Dermis blood vessel endothelial cell (primary cell): ENCODE measurements at places on chromosomes 7 and 10.

GRCh38 chr10:129096065-129096984, 370.7 kb upstream of the MGMT start:
- peak; percentile 63 for DNase-seq

- DNase-seq, result peak; percentile 62
Observed at GRCh38 chr7:104980440-104980839, 33.6 kb upstream of the KMT2E start.

- no peak for DNase-seq
Observed at GRCh38 chr7:53111031-53111430, 75.6 kb downstream of the POM121L12 start.

DNA sequence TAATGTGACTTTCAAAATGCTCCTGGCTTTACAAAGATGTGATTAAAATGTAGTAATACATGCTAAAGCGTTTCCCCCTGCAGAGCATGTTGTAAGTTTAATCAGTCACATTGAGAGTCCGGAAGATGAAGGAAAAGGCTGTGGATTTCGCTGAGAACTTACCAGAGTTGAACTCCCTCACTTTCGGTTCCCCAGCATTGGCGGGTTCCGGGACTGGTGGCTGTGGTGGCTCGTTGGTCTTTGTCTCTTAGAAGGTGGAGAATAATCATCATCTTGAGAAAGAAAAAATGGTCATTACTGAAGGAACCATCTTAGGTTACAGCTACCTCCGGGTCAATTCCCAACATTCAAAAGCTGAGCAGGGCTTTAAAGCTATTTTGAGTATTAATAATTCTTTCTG, 9.6 kb upstream of the NUPR2 start:
- no peak for DNase-seq

DNA sequence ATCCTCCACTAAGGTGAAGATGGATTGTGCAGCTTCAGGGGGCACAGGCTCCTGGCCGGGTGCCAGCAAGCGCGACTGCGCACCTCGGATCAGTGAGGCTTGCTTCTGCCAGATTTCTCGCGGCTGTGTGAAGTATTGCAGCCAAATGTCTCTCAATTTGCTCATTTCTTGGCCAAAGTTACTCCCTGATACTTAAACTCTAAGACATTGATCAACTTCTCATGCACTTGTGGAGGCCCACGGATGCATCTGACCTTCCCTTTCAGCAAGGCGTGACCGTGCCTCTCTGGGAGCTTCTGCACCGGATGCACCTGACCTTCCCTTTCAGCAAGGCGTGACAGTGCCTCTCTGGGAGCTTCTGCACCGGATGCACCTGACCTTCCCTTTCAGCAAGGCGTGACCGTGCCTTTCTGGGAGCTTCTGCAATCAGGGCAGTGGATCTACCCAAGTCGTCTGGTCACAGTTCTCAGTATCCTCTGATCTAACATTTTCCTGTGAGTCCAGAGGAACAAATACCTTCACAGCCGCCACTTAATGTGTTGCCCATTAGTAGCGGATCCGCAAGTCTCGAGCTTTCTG, 248.3 kb downstream of the ADARB2 start:
- DNase-seq, result no peak

- no peak for DNase-seq
Observed at GRCh38 chr10:1292611-1293031, 236.4 kb downstream of the WDR37 start.

DNA sequence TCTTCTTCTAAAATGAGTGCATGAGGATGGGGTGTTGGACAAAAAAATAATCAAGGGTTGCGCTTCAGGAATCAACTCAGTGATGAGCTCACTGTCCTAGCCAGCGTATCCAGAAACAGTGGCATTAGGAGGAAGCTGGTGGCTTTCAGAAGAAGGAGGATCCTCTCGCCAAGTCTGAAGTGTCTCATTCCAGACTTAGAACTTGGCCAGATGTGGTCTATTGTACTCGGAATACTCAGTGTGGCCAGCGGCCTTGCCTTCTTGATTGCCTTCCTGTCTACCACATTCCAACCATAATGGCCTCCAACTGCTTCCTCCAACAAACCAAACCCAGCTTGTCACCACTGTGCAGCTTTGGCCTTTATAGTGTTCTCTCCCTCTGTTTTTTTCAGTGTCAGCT, 732.4 kb downstream of the KCNMA1 start:
- no peak for DNase-seq

GRCh38 chr7:154912871-154913637, 89.9 kb downstream of the PAXIP1 start:
- DNase-seq, result no peak

DNA sequence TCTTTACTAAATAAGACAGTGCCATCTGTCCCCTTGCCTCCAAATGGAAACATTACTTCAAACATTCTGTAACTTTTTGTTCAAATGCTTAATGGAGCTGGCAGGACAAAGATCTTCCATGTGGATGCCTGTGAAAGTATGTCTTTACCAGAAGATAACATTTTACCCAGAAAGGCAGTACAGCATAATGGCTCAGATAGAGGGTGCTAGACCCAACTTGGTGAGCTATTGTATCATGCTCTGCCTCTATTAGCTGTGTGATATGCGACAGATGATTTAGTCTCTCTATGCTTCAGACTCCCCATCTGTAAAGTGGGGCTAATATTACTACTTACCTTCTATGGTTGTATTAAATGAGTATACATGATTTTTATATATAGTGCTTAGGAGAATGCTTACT, 8.8 kb upstream of the SMKR1 start:
- peak; percentile 16 for DNase-seq

DNA sequence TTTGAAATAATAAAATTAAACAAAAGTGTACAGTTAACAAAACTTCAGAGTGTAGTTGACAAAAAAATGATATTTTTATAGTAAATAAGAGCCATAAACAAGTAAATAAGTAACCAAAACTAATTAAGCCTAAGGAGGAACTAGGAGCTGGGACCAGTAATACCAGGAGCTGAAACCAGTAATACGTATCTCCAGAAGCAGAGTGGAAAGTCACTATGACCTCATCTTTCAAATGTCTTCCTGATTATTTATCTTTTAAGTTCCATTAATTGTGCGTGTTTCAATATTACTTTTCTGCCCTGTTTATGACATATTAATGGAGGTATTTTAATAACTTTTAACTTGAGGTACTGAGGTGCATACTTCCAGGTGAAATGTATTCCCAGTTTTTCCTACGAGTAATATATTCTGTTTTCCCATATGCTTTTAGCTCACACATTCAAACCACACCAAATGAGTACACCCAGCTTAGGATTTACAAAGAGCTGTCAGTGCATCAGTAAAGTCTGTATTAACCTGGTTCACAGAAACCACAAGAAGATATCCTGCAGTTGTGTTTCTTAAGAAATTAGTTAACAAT, 283.7 kb upstream of the HGF start:
- DNase-seq, result no peak

DNA sequence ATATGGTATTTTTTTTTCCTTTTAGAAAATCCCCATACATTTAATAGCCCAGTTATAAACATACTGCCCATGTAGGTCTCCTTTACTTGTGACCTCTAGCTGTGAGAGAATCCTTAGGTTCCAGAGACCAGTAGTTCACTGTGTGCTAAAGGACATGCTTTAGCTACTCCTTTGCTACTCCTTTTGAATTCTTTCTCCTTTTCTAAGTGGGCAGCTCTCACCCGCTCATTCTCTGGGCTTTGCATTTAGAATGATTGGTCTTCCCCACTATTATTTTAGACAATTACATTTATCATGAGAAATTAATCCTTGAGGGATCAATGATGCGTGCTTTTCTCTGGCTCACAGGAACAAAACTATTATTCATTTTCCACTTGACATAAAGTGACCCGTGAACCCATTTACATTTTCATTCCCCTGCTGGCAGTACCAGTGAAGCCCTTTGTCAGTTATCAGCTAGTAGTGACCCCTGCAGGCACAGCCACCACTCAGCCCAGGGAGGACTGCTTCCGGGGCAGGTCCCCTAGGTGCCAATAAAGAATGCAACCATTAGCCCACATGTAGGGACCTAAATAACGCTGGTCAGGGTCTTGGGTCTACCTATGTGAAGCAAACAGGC, 844.3 kb downstream of the CNTNAP2 start:
- no peak for DNase-seq

DNA sequence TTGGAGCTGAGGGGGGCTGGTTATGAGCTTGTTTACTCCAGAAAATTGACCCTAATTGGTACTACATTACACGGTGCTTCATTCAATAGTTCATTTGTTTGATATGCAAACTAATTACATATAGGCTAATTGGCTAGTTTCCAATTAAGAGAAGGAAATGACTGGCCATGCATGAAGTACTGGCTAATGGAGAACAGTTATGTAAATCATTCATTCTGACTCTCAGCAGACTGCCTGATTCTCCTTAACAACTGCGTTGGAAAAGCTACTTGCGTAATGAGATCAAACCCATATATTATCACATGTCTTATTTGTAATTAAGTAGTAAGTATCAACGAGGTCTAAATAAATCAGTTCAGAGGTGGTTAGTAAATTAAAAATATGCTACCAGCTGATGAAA, 81.8 kb upstream of the CTTNBP2 start:
- no peak for DNase-seq

- DNase-seq, result no peak
Observed at GRCh38 chr7:70005891-70006260, 407.6 kb downstream of the AUTS2 start.

DNA sequence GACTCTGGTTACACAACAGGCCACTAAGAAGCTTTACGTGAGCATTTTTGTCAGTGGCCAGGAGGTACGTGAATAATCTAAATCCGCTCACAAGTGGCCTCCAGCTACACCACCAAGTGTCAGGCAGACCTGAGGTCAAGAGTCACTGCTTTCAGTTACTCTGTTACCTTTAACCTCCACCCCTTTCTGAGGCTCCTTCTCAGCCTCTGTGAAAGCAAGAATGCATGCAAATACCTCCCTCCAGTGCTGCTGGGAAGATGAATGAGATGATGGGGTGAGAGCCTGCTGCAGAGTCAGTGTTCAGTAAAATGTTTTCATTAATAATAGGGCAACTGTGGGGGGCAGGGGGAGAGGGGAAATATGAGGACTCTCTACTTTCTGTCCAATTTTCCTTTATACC, 11.2 kb downstream of the DDC start:
- no peak for DNase-seq

GRCh38 chr7:68984306-68984705, 614.0 kb upstream of the AUTS2 start:
- DNase-seq, result no peak

DNA sequence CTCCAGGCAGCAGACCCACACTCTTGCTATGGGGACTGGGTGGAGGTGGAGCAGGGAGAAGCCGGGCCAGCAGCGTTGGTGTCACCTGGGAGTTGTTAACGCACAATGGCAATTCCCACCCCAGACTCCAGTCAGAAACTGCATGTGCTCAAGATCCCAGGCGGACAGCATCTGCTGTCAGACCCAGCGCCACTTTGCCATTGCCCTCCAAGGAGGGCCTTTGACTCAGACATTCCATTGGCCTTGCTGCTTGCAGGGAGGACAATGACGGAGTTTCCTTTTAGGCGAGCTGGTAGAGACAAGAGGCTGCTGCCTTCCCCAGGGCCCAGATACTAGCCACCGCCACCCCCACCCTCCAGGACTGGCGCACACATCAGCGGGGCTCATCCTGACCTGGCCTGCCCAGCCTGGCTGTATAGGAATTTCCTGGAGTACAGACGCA, 34.5 kb downstream of the ZNF775 start:
- peak; percentile 60 for DNase-seq

DNA sequence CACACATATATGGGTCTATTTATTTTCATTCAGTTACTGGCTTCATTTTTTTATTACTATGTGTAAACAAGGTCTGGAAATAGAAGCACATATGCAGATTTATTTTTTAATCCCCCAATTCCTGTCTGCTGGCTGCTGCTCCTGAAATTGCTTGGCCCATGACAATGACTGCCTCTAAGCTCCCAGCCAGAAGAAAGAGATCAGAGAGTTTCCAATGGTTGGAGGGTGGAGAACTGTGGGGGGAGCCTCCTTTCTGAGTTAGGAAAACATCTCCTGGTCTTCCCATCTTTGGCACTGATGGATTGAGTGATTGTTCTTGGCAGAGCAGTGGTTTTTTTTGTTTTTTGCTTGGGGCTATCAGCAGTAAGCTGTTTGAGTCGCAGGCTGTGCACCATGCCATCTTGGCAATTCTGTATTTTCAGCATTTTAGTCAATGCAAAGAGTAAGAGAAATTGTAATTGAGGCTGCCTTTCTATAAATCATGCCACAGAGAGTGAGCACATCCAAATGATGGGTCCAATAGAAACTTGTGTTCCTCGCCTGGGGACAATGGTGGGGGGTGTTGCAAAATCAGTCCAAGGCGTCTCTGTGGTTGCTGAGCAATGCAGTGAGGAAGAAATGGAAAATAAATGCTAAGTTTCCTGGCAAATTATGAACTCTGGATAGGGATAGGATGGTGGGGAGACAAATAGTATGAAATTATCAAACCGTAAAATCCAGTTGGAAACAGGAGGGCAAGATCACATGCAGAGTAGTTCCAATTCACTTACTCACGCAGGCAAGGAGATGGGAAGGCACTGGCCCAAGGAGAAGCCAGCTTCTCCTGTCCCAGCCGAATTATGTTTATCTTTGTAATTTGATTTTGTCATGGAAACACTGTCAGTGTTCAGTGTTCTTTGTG, 382.4 kb downstream of the SORCS3 start:
- DNase-seq, result no peak

GRCh38 chr10:116829711-116830110, 19.6 kb upstream of the ENO4 start:
- DNase-seq, result no peak

- peak; percentile 7 for DNase-seq
Observed at GRCh38 chr7:128166603-128167041, 74.5 kb upstream of the LEP start.

DNA sequence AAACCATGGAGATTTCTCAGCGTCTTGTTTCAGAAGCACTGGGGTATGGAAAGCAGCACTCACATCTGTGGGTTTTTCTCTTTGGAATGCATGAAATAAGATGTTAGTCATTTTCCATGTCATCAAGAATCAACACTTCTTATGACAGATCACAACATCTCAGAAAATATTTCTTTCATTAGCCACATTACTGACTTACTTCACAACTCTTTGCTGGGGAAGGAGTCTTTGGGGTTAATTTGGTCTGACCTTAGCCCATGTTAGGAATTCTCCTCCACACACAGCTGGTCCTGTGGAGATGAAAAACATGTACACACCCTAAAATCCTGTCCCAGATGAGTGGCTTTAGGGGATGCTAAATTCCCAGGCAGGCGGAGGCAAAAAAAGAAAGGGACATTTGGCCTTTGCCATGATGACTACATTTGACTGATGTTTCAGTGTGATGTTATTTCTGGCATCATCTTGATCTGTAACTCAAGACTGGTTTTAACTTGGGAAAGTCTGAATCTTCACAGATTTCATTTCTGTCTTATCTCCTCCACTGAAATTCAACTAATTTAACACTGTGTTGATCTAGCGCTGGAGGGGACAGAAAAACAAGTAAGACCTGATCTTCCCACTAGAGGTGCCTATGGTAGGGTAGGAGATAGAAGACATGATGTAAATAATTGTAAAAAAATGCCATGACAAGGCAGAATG, 363.2 kb downstream of the PRPF18 start:
- DNase-seq, result no peak
